H1 (cell line): ENCODE measurements at places on chromosomes 5 and 9.

- no peak for DNase-seq
Observed at GRCh38 chr9:89996773-89997172, 392.0 kb downstream of the GADD45G start.

DNA sequence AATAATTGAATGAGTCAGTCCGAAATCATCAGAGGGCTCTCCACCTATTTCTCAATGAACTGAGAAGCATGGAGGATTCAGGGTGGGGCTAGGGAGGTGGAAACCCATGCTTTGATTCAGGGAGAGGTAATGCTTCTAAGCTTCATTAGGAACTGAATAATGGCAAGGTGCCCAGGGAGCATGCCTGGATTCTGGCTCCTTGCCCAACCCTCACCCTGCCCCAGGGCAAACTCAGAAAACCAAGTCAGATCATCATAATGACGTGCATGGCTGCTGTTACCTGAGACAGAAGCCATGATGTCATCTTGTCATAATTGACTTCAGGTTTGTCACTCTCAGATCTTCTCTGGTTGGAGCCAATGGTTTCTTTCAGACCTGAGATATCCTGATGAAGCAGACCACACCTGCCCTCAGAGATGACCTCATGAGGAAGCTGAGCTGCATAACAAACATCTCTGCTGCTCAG is 199.6 kb downstream of the SYK start:
- DNase-seq = no peak

GRCh38 chr9:1490341-1491232 is 440.4 kb downstream of the DMRT2 start:
- no peak for DNase-seq

GRCh38 chr9:2726650-2727340 is 9.5 kb downstream of the KCNV2 start:
- DNase-seq = no peak

- no peak for DNase-seq
Observed at GRCh38 chr9:107112707-107113243, 170.3 kb upstream of the RAD23B start.

DNA sequence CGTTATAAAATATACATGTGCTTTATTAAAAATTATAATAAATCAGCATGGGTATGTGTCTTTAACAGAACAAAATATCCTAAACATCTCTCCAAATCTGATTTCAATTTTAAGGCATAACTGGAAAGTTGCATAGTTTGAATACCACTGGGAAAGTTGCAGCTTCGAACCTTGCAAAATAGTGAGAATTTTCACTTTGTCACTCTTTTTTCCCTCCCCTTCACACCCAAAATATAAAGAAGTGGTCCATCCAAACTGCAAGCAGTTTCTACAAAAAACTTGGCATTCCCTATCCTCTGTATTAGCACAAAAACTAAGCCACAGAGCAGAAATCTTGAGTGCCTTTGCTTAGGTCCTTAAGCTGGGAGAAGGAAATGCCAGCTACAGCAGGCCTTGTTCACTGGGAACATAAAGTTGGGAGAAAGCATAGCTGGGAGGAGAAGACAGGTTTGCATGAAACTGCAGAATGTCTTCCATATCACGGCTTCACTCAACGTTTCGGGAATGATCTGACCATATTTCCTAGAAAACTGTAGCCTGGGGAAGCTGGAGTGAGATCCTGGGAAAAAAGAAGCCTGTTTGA is 400.3 kb downstream of the EBF1 start:
- no peak for DNase-seq

DNA sequence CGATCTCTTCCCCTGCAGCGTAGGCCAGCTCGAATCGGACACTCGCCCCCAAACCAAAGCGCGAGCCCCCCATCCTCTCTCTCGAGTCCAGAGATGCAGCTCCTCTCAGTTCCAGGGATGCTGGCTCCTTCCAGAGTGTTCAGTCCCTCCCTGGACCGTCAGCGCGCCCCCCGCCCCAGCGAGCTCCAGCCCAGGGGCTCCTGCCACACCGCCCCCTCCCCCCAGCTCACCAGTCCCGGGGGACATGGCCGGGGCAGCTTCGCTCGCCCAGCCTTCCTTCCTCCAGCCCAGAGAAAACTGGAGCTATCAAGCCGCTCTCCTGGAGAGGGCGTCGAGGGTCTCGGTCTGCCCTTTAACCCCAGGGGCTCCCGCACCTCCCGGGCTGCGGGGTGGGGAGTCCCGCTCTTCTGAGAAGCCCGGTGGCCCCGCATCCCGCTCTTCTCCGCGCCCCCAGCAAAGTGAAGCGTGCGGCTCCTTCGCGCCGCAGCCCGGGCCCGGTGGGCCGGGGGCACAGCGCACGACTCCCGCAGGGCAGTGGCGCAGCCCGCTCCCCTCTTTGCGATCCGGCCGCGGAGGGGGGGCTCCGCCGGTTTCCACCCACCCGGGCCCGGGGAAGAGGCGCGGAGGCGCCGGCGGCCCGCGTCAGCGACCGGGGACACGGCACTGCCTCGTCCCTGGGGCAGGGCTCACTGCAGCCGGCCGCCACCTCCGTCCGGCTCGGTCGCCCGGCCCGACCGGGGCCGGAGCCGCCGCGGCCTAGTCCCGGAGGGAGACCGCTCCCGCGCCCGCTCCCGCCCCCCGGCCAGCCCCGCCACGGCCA is 587 bp downstream of the MIER3 start:
- DNase-seq = no peak

GRCh38 chr5:53253421-53253871 is 143.9 kb upstream of the MOCS2 start:
- DNase-seq = no peak

- DNase-seq = no peak
Observed at GRCh38 chr5:153571162-153571561, 80.7 kb downstream of the GRIA1 start.

DNA sequence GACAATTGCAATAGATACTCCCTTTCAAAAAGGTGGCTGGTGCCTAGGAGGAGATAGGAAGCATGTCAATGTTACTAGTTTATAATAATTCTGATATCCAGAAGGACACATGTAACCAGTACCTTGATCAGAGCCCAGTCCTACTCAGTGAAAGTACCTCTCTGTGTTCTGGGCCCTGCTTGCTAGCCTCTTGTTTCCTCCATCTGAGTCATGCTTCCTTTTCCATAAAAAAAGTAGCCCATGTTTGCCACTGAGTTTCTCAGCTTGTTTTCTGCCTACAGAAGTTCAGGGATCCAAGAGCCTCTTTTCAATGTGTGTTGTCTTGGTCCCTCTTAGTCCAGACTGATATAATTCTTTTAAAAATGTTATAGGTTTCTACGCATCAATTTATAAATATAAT is 149.0 kb downstream of the SSBP2 start:
- DNase-seq = no peak
